ENCODE measurements at places on chromosomes 7 and 10. TPM values are rescaled to one million over a fixed set of nuclear protein-coding genes. Genes with fewer than 3 reads are reported as not detected.

DNA sequence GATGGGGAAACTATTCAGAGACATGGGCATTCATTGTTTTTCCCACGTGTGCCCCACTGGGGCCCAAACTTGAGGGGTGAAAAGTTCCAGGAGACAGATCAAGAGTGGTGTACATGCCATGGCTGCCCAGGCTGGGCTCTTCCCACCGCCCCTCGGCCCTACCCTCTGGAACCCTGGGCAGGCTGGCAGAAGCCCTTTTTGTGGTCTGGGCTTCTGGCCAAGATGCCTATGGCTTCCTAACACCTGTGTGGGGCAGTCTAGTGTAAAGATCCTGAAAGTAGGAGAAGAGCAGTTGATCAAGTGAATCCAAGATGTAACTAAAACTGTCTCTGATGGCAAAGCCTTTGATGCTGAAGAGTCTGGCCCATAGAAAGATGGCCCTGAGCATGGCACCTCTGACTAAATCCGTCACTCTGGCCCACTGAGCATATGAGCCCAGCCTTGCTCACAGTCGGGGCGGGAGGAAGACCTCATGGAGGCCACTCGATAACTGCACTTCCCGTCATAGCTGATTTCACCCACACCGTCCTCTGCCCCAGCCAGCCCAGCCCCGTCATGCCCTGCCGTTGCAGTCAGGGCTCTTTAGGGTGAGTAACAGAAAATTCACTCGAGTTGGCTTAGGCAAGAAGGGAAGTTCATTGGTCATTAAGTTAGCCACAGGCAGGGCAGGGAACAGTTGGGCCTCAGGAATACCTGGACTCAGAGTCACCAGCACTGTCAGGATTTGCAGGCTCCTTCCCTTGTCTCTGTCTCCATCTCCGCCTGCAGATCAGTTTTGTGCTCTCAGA, 37.9 kb upstream of the MTPAP start:
- no peak for DNase-seq

DNA sequence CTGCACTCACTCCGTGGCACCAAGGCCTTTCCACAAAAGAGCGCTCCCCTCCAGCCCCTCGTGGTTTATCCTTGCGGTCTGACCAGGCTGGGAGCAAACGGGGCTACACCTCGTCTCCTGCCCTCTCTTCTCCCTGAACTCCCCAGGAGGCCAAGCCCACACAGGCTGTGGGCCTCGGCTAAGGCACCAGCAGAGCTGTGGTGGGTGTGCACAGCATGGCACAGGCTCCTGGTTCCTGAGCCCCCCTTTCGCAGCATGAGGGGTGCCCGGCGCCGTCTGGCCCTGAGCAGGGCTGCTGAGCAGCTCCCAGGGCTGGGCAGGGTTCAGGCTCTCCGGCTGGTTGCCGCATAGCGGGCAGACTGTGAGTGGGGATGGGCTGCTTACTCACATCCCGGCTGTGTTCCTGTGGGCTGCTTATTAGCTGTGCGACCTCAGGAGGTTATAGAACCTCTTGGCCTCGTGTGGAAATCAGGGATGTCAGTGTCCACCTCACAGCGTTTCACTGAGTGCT, 90.4 kb downstream of the ZMIZ1 start:
- no peak for DNase-seq

- no peak for DNase-seq
These were observed 1.9 kb downstream of the NKX1-2 start for GRCh38 chr10:124447751-124448466.

- no peak for DNase-seq
These were observed 62.8 kb downstream of the BICC1 start for GRCh38 chr10:58575491-58575890.

DNA sequence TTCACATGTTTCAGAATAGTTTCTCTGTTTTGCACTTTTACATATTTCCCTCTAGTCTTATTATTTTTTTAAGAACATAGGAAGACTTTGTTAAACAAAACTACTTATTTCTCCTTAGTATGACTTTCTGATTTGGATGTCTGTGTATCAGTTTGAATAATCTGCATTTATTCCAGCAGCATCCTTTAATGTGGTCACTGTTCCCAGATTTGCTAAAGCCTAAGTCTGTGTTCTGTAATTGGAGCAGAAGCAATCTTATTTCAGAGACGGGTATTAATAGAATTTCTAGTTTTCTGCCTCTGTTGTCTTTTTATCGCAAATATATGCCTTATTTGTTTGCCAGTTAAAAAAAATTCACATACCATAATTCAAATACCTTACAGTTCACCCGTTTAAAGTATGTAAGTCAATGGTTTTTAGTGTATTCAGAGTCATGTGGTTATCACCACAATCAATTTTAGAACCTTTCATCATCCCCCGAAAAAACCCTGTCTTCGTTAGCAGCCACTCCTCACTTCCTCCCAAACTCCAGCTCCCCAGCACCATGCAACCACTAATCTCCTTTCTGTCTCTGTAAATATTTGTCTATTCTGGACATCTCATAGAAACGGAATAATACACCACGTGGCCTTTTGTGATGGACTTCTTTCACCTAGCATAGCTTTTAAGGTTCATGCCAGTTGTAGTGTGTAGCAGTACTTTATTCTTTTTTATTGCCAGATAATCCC, 58.7 kb downstream of the INPP5F start:
- no peak for DNase-seq

DNA sequence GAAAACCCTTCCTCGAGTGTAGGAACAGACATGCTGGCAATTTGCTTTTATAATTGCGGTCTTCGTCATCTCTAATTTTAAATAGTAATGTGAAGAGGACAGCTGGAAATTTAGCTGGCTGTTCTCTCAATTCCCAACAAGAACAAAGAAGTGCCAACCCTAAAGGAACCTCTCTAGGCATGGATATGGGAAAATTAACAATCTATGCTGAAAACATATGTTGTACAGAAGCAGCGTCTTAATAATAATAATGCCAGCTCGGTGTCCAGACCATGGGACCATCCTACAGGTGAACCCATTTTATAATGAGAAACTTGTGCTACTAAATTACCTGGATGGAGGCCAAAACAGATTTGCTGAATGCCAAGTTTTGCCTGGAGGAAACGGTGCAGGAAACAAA, 641.4 kb upstream of the MGMT start:
- no peak for DNase-seq

DNA sequence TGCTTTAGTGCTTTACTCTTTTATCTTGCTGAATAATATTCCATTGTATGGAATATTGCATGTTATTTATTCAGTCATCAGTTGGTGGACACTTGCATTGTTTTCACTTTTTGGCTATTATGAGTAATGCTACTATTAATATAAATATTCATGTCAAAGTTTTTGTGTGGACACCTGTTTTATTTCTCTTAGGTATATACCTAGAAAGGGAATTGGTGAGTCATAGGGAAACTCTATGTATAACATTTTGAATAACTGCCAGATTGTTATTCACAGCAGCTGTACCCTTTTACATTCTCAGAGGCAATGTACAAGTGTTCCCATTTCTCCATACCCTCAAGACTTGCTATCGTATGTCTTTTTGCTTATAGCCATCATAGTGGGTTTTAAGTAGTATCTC, 268.7 kb downstream of the SEMA3A start:
- no peak for DNase-seq

- no peak for DNase-seq
These were observed 70.5 kb upstream of the ABI1 start for GRCh38 chr10:26931223-26931622.

DNA sequence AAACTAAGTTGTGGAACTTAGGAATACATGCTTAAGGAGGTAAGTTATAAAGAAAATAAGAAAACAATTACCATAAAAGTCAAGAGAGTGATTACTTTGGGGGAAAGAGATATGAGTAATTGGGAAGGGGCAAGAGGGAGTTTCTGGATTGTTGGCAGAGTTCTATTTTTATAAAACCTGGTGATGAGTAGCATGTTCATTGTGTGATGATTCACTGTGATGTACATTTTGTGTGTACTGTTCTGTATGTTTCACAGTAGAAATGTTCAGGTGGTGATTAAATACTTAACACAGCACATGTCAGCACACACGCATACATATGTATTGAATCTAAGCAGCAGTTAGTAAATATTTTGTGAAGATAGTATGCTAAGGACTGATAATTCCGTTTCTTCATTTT, 9.7 kb upstream of the OIT3 start:
- DNase-seq: no peak

Gene PNLIP
- polyA plus RNA-seq: not detected

Gene PIK3AP1
- polyA plus RNA-seq: 0.89 TPM

Gene AP5Z1
- polyA plus RNA-seq: 34.1 TPM

Gene CNNM2
- polyA plus RNA-seq: 5.3 TPM

Gene EZH2
- 1.1 TPM for polyA plus RNA-seq
